DMS 273 treated with DMSO at 0.1 percent for 48 hours (cell line): ENCODE measurements at places on chromosomes 11 and 22.
A peak's percentile ranks its signal among the peaks of the same experiment; 100 is the strongest.

GRCh38 chr11:66593650-66594049 is 665 bp downstream of the CCS start:
- DNase-seq = no peak

DNA sequence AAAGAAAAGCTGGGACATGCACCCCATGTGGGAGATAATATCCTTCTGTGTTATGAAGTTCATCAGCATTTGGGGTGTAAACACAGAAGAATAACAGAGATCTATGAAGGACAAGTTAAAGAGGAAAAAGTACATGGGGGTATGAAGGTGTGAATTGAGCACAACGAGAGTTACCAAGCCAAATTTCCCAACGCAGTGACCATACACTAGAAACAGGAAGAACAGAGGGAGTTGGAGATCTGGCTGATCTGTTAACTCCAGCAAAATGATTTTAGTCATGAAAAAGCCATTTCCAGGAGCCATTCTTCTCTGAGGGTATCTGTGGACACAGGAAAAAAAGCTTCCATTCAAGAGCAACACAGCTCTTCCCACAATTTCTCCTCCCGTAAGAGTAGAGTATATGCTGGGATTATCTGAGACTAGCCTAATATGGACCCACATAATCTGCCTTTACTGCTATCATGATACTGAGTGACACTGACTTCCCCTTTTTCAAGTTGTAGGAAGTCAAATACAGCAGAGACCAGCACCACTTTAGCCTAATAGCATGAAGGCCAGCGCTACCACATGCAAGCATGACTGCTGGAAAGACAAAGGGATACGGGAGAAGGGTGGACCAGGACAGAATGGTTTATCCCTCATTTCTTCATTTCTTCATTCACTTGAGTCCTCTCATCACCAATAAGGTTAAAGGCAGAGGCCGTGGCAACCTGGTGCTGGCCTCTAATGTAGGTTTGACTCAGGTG is 19.6 kb upstream of the OR8D2 start:
- DNase-seq = no peak

GRCh38 chr11:119300198-119300964 is 16.5 kb downstream of the MCAM start:
- DNase-seq = no peak

- no peak for DNase-seq
Observed at GRCh38 chr11:93288767-93289166, 41.8 kb upstream of the DEUP1 start.

GRCh38 chr11:118552341-118552740 is 13.4 kb downstream of the IFT46 start:
- no peak for DNase-seq

DNA sequence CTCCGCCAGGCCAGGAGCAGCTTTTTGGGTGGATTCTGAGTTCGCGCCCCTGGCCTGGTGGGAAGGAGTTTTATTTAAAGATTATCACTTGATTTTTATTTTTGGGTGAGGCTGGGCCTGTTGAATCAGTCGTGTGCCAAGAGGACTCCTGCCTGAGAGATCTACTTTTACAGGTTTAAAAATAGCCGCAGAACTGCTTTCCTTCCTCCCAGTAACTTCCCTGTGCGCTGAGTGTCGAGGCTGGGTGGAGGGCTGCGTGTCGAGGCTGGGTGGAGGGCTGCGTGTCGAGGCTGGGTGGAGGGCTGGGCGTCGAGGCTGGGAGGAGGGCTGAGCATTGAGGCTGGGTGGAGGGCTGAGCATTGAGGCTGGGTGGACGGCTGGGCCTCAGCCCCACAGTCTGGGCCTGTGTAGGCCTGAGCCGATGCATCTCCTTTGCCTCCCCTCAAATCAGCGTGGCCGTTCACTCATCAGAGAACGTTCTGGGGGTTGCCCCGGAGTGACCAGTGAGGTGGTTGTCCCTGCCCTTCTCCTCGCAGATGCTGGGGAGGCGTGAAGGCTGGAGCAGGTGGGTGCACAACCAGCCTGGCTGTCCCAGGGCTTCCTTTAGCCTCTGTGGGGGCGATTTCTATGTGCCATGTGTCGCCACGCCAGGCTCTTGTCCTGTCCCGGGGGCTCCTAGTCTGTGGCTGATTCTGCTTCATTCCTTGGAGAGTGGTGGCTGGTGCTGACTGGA is 30.1 kb downstream of the GRAMD4 start:
- no peak for DNase-seq

DNA sequence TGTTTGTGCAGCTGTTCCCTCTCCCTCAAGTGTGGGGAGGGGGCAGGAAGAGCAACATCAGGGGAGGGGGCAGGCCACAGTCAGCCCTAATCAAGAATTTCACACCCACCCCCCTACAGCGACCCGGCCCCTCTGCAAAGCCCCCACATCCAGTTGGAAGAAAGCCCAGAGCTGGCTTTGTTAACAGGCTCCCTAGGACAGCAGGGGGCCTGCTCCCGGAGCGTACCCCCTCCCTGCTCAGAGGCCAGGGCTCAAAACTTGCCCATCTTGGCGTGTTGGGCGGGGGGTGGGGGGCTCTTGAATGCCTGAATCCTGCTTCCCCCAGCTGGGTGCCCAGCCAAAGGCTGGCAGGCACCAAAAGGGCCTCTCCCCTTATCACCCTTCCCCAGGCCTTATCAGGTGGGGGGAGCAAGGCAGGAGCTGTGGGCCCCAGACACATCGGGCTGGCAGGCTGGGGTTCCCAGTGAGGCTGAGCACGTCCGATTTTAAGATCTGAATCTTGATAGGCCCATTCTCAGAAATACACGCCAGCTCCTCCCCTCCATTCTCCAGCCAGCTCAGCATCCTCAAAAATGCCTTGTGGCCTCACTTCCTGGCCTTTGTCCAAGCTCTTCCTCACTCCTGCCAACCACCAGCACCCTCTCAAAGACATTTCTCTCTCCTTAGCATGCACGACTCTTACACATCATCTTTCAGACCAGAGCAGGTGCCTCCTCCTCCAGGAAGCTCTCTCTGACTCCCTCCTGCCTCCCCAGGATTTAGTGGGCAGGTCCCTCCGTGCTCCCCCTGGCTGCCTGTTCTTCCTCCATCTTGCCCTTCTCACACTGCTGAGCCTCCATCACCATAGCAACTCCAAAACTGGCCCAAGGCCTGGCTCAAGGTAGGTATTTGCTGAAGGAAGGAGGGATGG is 384.8 kb downstream of the MN1 start:
- no peak for DNase-seq

- no peak for DNase-seq
Observed at GRCh38 chr22:38435010-38435409, 20.0 kb downstream of the KCNJ4 start.

GRCh38 chr22:23791738-23792645 is 5.2 kb downstream of the SMARCB1 start:
- no peak for DNase-seq

- DNase-seq = no peak
Observed at GRCh38 chr22:36818010-36818642, 1.3 kb upstream of the PVALB start.

- no peak for DNase-seq
Observed at GRCh38 chr22:35653824-35654223, 5.6 kb downstream of the APOL6 start.

DNA sequence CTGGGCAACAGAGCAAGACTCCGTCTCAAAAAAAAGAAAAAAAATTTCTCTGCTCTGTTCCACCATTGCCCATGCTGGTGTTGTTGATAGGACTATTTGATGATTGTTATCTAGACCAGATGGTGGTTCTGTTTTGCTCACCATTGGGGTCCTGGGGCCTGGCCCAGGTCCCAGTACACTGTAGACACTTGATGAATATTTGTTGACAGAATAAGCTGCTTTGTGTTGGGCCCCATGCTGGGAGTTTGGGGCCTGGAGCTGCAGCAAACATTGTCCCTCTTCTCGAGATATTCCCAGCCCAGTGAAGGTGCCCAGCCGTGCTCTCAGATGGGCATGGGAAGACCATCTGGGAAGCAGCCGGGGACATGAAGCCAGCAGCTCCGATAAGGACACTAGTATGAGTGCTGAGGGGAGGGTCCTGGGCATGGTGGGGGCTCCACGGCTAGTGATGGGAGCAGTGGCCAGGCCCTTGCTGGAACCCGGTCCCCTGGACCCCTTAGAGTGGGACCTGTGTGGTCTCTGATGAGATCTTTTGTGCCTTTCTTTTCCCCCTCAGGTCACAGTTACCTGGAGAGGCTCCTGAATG is 13.6 kb downstream of the INCENP start:
- peak; percentile 72 for DNase-seq

- no peak for DNase-seq
Observed at GRCh38 chr11:116614306-116615210, 158.2 kb downstream of the BUD13 start.

DNA sequence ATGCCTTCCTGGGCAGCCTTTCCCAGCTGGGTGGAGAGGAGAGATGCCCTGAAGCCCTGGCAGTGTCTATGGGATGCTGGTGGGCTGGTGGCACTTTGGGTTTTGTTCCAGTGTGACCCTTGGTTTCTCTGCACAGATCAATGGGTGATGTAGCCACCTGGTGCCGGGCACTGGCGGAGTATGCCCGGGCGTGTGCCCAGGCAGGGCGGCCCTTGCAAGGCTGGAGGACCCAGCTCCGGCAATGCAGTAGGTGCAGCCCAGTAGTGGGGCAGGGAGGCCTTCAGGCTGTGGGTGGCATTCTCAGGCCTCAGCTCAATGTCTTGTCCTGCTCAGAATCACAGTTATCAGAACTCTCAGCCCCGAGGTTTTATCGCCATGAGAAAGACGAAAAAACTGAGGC is 11.9 kb downstream of the OTOG start:
- DNase-seq = no peak
